ENCODE measurements at places on chromosomes 3 and 15.

DNA sequence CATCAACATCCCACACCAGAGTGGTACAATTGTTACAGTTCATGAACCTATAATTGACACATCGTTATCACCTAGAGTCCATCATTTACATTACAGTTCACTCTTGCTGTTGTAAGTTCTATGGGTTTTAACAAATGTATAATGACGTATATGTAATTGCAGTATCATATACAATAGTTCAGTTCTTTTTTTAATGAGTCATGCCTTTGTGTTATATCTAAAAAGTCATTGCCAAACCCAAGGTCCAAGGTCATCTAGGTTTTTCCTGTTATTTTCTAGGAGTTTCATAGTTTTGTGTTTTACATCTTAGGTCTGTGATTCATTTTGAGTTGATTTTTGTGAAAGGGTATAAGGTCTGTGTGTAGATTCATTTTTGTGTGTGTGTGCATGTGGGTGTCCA lies 160.9 kb upstream of the GALNT15 start:
- no peak for DNase-seq

- DNase-seq = no peak
Measured at GRCh38 chr3:195883160-195883559, 25.2 kb downstream of the TNK2 start.

DNA sequence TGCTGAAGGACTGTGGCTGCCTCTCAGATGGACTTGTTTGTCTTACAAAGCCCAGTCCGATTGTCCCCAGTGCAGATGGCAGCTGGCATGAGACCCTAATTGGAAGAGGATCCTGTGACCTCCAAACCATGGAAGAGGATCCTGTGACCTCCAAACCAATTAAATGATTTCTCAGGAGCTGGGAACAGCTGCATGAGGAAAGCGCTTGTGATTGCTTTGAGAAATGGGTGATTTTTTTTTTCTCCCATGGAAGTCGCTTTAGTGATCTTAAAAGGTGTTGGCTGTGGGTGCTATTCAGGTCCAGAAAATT lies 68.4 kb upstream of the LARS2 start:
- no peak for DNase-seq

- no peak for DNase-seq
Measured at GRCh38 chr3:12464181-12464580, 20.1 kb upstream of the TSEN2 start.

DNA sequence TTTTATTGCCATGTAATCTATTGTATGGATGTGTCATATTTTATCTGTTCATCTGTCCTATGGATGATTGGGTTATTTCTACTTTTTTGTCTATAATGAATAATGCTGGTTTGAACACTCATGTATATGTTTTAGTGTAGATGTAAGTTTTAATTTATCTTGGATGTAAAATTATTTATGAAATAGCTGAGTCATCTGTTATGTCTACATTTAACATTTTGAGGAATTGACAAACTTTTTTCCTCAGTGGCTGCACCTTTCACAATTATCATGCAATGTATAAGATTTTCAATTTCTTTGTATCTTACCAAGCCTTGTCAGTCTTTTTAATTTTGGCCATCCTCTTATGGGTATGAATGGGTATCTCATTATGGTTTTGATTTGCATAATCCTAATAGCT lies 666.4 kb downstream of the DIPK2A start:
- DNase-seq = no peak

GRCh38 chr15:64837502-64837901 lies 4.2 kb upstream of the PLEKHO2 start:
- DNase-seq = peak; percentile 30

DNA sequence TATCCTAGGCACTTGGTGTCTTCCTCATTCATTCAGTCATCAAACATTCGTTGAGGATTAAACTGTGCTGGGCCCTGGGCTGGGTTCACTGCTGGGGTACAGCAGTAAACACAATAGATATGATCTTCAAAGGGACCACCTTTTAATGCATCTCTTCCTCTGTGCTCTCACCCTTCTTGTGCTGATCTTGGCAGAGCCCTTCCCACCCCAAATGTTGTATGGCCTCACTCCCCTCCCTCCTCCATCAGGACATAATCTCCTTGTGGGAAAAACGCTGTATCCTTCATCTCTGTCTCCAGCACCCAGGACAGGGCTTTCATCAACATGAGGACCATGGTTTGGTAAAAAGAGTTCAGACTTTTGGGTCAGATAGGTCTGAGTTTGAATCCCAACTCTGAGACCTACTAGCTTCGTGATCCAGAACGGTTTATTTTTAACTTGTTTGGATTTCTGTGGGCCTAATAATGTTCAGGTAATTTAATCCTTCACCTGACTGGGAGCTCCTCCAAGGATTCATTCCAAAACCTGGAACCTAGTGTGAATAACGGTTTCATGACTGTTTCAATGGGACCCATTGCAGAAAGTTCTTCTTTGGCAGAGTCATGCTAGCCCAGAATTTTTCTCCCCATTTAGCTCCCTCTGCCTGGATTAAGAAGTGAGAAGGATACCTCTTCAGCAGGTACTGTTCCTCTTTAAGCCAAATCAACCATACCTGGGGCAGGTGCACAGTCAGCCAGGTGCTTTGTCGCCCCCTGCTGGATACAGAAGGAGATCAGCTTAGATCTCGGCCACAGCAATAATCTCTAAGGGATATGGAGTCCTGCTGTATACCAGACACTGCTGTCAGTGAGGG lies 5.2 kb upstream of the WNT7A start:
- DNase-seq = peak; percentile 58

GRCh38 chr15:92326236-92326635 lies 67.4 kb upstream of the ST8SIA2 start:
- DNase-seq = no peak

DNA sequence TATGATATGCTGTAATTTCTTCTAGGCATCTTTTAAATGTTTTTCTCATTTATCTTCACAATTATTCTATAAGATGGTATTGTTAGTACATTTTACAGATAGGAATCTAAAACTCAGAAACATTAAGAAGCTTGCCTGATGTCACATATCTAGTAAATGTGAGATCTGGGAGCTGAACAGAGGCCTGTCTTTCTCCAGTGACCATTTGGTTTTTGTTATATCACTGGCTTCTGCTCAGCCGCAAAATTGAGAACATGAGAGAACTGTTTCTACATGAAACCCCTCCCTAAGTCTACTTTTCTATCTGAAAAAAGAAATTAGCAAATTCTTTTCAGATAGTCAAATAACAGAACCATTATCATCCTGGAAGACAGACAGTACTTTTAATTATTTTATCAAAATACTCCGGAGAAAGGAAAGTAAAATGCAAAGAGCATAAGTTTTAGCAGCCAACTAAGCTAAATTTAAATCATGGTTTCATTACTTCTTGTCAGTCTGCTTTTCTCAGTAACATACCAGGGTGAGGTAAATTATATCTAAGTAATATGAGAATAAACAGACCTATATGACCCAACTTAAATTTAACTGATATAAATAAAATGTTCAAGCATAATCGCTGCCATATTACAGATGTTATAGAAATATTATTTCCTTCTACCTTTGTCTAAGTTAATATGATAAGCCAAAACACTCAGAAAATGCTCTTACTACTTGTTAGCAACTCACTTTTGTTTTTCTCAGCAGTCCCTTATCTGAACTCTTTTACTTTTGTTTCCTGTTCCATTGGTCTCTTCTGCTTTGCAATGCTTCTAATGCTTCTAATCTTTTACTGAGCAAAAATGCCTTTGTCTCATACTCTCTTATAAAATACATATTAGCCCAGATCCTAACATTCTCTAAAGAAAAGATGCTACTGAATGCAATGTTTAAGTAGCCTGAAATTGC lies 68.0 kb upstream of the MBNL1 start:
- DNase-seq = no peak

- no peak for DNase-seq
Measured at GRCh38 chr3:77191014-77191413, 151.1 kb downstream of the ROBO2 start.

DNA sequence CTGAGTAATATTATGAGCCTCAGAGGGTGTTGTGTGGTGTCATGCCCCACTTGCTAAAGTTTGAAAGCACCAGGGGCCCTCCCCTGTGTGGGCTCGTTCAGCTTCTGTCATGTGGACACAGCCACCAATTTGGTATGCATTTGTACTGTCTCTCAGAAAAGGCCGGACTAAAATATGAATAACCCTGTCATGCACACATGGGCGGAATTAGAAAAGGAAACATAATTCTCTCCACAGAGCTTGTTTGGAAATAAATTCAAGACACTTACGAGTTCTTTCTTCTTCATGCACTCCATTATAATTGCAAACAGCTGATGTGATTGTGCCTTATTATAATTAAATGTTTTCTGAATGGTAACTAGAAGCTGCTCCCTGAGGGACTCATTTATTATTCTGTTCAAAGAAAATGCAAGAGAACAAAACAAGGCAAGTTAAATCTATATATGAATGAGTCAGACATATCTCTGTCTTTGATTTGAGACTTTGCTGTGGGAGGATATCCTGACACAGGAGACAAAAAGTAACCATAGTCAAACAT lies 39.1 kb downstream of the TRPM1 start:
- no peak for DNase-seq

GRCh38 chr3:121243208-121243607 lies 302.6 kb downstream of the POLQ start:
- DNase-seq = no peak

DNA sequence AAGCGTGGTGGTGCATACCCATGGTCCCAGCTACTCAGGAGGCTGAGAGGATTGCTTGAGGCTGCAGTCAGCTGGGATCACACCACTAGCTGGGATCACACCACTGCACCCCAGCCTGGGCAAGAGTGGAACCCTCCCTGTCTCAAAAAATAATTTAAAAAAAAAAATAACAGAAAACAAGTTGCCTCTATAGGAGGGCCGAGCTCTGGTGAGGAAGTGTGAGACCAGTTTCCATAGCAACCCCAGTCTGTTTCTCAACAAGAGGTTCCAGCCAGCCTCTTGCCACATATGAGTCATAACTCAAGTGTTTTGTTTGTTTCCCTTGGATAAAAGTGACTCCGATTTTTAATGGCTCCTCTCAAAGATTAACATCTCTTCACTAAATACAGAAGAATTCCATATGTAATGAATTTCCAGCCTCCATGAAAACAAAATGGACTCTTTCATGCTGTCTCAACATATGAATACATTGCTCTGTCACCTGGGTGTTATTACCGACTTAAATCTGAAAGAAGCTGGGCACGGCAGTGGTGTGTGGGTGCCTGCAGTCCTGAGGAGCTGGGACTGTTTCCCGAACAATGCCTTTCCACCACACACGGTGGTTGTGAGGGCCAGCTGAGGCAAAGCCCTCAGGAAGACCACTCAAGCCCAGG lies 19.7 kb downstream of the TMEM43 start:
- peak; percentile 36 for DNase-seq

- no peak for DNase-seq
Measured at GRCh38 chr3:185936273-185936629, 1.6 kb downstream of the TRA2B start.

GRCh38 chr3:188021502-188022040 lies 132.4 kb upstream of the LPP start:
- no peak for DNase-seq

DNA sequence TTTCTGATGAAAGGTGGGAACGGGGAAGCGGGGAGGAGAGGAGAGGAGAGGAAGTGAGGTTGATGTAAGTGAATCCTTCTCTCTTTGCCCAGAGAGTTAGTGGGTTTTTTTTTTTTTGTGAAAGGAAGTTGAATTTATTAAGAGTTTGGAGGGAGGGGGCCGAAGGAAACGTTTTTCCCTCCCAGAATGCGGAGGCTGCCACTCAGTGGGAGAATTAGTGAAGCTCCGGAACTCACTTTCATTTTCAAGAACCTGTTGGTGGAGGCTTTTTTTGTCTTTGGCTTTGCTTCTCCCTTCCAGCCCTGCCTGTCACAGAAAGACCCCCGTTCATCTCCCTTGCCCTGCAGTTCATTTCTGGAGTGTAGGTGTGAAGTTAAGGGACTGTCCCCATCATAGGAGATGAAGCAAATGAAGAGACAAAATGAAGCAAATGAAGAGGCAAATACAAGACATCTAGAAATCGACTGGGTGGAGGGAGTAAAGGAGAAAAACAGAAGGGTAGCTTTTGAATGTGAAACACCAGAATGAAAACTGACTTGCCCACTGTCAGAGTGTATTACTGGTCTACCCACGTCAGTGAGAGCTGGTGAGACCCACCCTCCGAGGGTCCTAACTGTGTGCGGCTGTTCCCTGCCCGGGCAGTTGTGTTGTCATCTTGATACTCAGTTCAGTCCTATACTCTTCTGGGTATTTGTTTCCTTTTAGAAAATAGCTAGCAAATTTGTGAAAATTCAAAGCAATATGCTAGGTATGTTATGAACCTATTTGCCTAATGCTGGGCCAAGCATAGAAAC lies 91.5 kb downstream of the ITPR1 start:
- no peak for DNase-seq

DNA sequence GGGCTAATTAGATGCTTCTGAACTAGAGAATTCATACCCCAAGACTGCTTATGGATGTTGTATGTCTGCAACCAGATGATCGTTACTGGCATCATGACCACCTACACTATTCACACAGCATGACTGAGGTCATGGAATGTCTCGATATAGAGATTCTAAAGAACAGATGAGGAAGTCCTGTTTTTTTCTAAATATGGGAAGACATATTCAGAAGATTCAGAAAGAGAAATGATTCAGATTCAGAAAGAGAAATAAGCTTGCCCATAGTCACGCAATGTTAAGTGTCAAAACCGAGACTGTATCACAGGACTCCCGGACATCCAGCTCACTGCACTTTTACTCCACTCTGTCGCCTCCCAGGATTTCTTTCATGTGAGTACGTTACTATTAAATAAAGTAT lies 136.2 kb downstream of the TPRG1 start:
- DNase-seq = no peak

GRCh38 chr3:126677862-126678503 lies 23.1 kb upstream of the TXNRD3 start:
- no peak for DNase-seq

DNA sequence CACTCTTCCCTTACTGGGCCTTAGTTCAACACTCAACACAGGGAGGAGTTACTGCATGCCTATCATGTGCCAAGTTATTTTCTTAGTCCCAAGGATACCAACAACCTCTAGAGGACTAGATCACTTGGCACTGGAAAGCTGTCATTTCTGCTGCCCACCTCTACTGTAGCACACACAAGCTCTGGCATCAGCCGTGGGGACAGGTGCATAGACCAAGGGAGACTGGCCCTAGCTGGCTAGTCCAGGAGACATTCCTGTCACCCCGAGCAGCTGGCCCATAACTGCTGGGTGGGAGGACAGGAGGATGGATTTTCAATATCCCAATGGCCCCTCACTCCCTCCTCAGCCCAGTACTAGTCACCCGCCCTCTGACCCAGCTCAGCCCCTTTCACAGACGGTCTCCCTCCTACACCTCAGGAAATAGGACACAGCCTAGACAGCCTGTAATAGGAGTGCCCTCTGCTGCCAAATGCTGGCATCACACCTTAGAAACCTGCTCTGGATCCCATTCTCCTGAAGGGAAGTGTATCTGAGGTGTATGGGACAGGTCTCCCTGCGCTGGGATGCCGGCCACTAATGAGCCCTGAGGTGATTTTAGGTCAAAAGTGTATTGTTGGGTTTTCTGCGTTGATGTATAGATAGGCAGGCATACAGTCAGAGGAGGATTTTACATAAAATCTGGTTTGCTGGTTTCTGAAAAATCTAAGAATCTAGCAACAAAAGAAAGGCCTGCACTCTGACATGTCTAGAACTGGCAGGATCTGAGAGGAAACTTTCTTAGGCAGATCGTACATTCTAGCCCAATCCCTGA lies 3.4 kb upstream of the DZIP1L start:
- DNase-seq = peak; percentile 28

GRCh38 chr3:87351937-87352336 lies 75.6 kb upstream of the POU1F1 start:
- DNase-seq = no peak
